ENCODE measurements at places on chromosomes 7 and 10. TPM values are rescaled to one million over a fixed set of nuclear protein-coding genes. Genes with fewer than 3 reads are reported as not detected.

DNA sequence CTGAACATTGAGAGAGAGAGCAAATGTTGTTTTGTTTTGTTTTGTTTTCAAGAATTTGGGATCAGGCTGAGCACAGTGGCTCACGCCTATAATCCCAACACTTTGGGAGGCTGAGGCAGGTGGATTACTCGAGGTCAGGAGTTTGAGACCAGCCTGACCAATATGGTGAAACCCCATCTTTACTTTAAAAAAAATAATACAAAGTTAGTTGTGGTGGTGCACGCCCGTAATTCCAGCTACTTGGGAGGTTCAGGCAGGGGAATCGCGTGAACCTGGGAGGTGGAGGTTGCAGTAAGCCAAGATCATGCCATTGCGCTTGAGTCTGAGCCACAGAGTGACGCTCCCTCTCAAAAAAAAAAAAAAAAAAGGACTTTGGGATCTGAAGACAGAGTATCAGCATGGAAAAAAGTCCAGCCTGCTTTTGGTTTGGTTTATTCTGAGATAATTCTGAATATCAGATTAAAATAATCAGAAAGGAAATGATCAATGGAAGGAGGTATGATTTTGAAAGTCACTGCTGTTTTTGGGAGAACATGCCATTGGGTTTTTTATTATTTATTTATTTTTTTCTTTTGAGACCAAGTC is 1.9 kb upstream of the ITIH2 start:
- H3K27ac ChIP-seq, result no peak overlapping the region
- H3K4me3 ChIP-seq, result no peak overlapping the region
- DNase-seq, result no peak
- no peaks in the 10 kb centered on the region for H3K4me1 ChIP-seq
- no peaks in the 10 kb centered on the region for H3K27me3 ChIP-seq

Gene MSMB
- 7.2 TPM for total RNA-seq

Gene TFR2
- total RNA-seq, result not detected

Gene XRCC2
- total RNA-seq, result 2.2 TPM

Gene GDI2
- 342 TPM for total RNA-seq

- no peaks in the 10 kb centered on the region for H3K4me1 ChIP-seq
- no peak overlapping the region for H3K27ac ChIP-seq
- H3K27me3 ChIP-seq, result no peaks in the 10 kb centered on the region
Measured at GRCh38 chr7:5854738-5855137, 25.9 kb upstream of the OCM start.

GRCh38 chr10:22244001-22244400 is 26.2 kb upstream of the EBLN1 start:
- DNase-seq, result no peak
- H3K27me3 ChIP-seq, result no peaks in the 10 kb centered on the region
- no peaks in the 10 kb centered on the region for H3K4me1 ChIP-seq
- no peak overlapping the region for H3K27ac ChIP-seq
- H3K36me3 ChIP-seq, result no peaks in the 10 kb centered on the region
- H3K4me3 ChIP-seq, result no peak overlapping the region

Gene CLRN3
- 0.98 TPM for total RNA-seq

DNA sequence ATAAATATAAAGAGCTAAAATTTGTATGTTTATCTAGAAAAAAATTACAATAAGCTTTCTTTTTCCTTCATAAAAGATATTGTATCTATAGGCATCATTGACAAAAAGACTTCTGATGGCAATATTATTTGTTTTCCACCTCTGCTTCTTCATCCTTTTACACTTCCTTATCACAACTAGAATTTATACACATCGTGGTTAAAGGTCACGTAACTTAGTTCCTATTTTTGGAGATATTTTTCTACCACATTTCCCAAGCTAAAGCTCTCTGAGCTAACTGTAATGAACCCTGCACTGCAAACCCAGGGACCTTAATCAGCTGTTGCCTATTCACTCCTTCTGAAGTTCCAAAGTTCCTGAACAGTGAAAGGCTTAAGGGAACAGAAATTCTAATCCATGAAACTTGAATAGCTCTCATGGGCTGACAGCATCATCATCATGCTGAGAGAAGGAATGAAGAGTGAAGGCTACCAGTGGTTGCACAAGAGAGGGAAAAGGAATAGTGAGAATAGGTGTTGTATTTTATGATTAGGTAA is 106.1 kb upstream of the SLC13A1 start:
- no peak overlapping the region for H3K27ac ChIP-seq
- no peaks in the 10 kb centered on the region for H3K4me1 ChIP-seq
- no peak overlapping the region for H3K4me3 ChIP-seq
- no peaks in the 10 kb centered on the region for H3K27me3 ChIP-seq
- no peaks in the 10 kb centered on the region for H3K36me3 ChIP-seq
- no peak for DNase-seq

Gene CAV1
- 117 TPM for total RNA-seq

Measured in breast epithelium (tissue), 4 donors.